Gastrocnemius medialis (tissue), 4 donors: ENCODE measurements at places on chromosomes 6 and 20.

- no peak for DNase-seq
Observed at GRCh38 chr6:117533775-117534174, 51.3 kb downstream of the DCBLD1 start.

DNA sequence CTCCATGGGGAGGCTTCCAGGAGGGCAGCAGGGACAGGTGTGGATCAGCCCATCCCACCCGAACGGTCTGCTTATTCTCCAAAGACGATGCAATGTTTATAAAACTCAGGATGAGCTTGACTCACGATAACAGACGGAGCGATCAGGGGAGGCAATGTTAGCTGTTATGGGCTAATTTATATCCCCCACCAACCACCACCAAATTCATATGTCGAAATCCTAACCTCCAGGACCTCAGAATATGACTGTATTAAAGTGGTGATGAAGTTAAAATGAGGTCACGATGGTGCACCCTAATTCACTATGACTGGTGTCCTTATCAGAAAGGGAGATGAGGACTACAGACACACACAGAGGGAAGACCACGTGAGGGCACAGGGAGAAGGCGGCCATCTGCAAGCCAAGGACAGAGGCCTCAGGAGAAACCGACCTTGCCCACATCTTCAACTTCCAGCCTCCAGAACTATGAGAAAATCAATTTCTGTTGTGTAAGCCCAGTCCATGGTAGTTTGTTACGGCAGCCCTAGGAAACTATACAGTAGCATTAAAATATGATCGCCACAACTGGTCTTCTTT, 7.0 kb downstream of the ADTRP start:
- no peak for DNase-seq

GRCh38 chr20:63089051-63089907, 82.5 kb upstream of the BHLHE23 start:
- no peak for DNase-seq

GRCh38 chr6:85552652-85553051, 41.0 kb downstream of the SNX14 start:
- no peak for DNase-seq

DNA sequence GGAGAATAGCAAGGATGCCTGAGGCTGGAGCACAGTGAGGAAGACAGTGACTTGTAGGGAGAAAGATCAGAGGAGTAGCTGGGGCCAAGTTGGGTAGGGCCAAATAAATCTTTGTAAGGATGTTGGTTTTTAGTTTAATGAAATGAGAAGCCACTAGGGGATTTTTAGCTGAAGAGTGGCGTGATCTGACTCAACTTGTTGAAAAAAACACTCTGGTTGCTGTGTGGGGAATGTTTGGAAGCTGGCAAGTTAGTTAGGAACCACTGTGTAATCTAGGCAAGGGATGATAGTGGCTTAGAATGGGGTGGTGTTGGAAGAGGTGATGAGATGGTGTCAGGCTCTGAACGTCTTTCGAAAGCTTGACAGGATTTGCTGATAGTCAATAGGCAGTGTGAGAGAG, 176.1 kb upstream of the HDDC2 start:
- DNase-seq: no peak

- no peak for DNase-seq
Observed at GRCh38 chr20:58069796-58070663, 158.4 kb downstream of the ANKRD60 start.

- DNase-seq: peak; percentile 37
Observed at GRCh38 chr20:5078399-5078958, 41.3 kb downstream of the PCNA start.

GRCh38 chr20:48040491-48040890, 255.2 kb upstream of the SULF2 start:
- no peak for DNase-seq

DNA sequence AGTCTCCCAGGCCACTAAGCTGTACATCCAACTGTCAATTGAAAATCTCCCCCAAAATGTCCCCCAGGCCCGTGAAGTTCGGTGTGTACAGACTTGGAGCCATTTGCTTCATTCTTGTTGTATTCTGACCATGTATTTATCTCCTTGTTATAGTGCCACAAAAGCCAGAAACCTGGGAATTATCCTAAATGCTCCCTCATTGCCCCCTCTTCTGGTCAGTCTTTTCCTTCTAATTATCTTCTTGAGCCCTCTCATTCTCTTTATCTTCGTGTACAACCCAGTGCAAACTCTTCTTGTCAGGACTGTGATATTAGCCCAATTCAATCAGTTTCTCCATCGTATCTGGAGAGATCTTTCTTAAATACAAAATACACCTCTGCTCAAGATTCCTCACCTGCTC, 64.7 kb downstream of the RFX6 start:
- no peak for DNase-seq

- no peak for DNase-seq
Observed at GRCh38 chr6:26224547-26224912, 137.3 kb downstream of the HFE start.

GRCh38 chr20:40606237-40606636, 82.8 kb downstream of the MAFB start:
- DNase-seq: no peak

- DNase-seq: peak; percentile 33
Observed at GRCh38 chr6:15441215-15441868, 195.5 kb downstream of the JARID2 start.

- DNase-seq: no peak
Observed at GRCh38 chr6:137651591-137652335, 157.6 kb upstream of the OLIG3 start.

DNA sequence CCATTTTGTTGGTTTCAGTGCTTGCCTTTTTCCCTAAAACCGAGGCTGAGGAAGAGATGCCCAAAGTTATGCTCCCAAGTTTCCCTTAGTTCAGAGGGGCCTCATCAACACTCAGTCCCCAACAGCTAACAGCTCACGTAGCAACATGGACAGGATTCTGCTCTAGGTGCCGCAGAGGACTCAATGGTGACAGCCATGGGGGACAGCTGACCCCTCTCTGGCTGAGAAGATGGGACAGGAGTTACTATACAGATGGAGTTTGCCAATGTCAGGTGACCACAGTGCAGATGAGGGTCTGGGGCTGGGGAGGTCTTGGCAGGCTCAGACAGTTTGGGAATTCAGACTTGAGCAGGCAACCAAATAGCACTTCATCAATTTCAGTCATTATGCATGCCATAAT, 67.3 kb downstream of the NPEPL1 start:
- no peak for DNase-seq

DNA sequence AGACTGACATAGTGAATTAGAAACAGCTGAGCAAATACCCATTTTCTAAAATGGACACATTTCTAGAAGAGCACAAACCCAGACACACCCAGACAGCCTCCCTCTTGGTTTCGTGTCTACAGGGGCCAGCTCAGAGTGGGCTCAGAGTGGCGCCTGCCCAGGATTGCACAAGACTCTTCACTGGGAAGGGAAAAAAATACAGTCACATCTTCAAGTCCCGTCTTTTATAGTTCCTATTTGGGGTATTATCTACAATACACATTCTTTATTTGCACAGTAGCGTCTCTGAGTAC, 246.1 kb upstream of the AFDN start:
- DNase-seq: no peak

GRCh38 chr6:108518714-108519576, 41.8 kb upstream of the FOXO3 start:
- DNase-seq: no peak

DNA sequence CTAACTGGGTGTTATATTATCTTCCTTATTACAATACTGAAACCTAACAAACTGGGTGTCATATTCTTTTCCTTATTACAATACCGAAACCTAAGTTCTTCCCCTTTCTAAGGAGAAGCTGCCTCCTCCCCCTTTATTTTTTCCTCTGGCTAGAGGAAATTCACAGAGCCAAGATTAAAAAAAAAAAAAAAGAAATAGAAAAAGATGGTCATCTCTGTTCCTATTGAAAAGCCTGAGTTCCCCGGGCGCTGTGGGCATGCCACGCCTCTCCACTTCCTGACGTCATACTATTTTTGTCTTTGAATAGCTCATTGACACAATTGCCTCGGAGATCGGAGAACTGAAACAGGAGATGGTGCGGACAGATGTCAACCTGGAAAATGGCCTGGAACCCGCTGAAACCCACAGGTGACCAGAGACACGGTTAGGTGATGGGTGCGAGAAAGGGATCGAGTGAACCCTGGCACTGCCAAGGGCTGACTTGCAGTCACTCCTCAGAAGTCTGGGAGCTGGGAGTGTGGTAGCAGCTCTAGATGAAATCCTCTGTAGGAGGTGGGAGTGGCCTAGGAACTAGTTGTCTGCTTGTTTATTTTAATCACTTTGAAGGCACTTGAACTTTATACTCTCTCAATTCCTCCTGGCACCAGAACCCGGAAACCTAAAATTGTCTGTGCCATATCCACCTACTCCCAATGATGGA, 82.2 kb upstream of the NAA20 start:
- DNase-seq: peak; percentile 61

DNA sequence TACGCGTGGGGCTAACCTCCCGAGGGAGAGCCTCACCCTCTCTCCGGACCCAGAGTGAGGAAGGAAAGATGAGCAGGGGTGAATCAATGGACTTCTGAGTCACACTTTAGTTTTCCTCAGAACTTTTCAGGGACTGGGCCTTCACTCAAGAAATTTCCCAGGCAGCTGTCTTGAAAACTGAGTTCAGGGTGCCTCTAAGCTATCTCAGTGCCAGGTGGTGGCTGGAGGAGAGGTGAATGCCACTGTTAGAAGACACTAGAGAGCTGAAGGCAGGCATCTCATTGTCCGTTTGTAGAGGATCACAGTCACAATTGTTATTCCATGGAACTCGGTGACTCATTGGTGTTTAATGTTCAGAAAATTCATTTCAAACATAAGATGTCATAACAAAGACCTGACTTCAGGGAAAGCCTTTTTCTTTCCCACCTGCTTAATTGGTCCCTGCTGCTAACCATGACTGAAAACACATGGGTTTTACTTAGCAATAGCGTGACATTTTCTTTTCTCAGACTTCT, 5.3 kb upstream of the SERPINB6 start:
- DNase-seq: no peak

DNA sequence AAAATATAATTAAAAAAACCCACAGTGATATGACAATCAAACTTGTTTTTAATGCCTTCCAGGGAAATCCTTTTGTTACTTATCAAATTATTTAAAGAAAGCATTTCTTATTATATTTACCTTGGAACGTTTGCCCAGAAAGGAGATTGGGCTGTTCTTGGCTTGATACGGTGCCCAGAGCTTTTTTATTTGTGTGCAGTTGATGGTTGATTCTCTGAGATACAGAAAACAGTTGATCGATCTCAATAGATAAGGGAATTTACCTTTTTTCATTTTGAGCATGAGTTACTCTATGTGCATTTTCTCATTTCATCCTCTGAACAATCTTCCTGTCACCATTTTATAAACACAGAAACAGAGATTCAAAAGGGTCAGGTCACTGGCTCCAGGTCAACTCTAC, 72.5 kb upstream of the NEDD9 start:
- no peak for DNase-seq

DNA sequence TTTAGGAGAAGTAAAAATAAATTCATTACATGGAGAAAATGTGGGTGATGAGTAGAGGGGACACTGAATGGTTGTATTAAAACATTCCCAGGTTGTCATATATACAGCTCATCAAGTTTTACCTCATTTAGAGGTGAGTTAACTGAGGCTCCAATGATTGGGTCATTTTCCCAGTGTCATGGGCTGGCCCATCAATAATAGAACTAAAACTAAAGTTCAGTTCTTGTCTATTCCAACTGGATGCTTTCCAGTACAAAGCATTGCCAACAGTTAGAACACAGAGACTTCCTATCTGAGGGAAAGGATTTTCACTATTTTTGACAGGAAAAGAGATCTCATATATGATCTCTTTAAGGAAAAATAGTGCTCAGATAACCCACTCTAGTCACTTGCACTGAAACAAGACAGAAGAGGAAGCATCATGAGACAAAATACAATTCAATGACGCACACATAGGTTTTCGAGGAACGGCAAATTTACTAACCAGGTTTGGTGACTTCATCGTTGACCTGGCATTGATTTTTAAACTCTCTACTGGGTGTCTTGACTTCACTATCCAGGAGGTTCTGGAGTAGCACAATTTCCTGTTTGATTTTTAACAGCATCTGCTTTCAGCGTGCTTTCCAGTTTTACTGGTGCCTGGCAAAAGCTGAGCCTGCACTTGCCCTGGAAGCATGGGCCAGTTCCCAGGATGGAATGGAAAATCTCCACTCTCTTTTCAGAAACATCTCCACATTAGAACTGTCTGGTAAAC, 195.5 kb upstream of the FBXL4 start:
- no peak for DNase-seq

DNA sequence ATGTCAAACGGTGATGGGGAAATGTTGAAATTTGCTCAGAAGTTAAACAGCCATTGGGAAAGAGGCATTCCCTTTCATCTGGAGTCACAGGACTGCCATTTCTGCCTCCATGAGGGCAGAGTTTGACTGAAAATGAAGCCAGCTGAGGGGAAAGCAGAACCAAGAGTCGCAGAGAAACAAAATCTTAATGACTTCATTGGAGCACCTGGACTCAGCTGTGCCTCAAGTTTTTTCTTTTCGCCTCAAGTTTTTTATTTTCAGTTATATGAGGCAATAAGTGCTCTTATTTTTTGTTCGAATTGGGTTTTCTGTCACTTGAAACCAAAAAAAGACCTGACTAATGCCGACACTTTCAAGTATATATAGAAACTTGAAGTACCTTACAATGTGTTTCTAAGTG, 161.3 kb downstream of the PKHD1 start:
- DNase-seq: no peak

DNA sequence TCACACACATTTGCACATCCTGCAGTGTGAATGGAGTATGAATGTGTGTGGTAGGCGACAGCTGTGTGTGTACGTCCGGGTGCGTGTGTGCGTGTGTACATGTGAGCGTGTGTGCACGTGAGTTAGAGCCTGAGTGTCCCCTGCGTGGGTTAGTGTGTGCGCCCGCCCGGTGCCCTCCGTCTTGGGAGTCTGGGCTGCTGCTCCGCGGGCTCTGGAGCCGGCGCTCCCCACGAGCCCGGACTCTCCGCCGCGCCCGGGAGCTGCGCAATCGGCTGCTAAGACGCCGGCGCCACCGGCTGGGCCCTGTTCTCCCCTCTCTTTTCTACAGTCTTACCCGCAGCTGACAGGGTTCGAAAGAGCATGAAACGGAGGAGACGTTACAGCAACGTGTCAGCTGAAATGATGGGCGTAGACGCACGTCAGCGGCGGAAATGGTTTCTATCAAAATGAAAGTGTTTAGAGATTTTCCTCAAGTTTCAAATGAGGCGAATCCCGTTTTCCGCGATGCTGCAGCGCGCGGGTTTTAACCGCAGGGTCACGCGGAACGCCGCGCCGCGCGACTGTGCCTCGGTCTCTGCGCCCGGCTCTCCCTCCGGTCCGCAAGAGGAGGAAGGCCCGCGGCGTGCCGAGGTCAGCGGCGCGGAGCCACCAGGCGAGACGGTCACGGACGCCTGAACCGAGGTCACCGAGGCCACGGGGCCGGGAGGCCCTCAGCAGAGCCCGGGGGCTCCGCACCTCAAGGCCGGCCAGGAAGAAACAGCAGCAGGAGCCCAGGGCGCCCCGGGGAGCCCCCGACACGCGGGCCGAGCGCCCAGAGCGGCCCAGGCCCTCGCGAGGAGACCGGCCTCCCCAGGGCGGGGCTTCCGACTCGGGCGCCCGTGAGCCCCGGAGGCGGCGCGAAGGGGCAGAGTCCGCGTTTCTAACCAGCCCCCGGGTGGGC, 95.3 kb upstream of the BHLHE23 start:
- no peak for DNase-seq
